ENCODE measurements at places on chromosomes 6 and 20. TPM values are rescaled to one million over a fixed set of nuclear protein-coding genes. Genes with fewer than 3 reads are reported as not detected.

DNA sequence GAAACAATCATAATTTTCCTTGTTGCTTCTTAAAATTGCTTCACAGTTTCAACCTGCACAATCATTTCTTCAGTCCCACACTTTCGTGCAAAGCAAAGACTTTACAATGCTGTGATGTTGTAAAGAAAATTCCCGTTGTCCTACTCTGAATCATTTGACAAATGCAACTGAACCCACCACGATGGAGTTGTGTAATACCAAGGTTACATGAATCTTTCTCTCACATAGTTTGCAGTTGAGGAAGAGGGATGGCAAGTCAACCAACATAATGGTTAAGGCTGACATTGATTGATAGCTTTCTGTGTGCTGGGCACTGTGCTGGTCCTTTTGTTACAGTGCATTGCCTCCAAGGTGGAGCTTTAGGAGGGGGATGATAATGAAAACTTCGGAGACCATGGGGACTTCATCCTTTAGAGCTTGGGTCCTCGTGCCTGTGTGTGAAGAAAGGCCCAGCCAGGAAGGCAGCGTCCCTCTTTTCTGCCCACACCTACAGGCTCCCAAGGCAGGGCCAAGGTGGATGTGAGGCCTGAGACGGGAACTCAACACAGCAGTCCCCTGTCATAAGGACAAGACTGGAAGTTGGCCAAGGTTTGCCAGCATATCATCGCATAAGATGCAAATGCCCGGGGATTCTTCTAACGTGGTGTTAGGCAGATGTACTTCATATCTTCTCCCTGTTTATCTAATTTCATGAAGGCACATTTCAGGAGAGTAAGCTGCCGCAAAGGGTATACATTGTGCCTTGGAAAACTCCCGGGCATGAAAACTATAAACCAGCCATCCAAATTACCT, 96.9 kb downstream of the LY86 start:
- peaks cover 4% of the 10 kb centered on the region for H3K4me1 ChIP-seq
- no peak overlapping the region for H3K27ac ChIP-seq
- H3K4me3 ChIP-seq, result no peak overlapping the region
- no peaks in the 10 kb centered on the region for H3K27me3 ChIP-seq

GRCh38 chr6:31538805-31539400, 2.9 kb downstream of the DDX39B start:
- H3K27ac ChIP-seq, result peak overlapping the region; percentile 94
- no peak for DNase-seq
- H3K27me3 ChIP-seq, result no peaks in the 10 kb centered on the region
- peak overlapping the region; percentile 91 for H3K4me3 ChIP-seq
- peaks cover 67% of the 10 kb centered on the region for H3K36me3 ChIP-seq
- H3K4me1 ChIP-seq, result peaks cover 47% of the 10 kb centered on the region

GRCh38 chr20:50724851-50725723, 6.3 kb upstream of the PARD6B start:
- DNase-seq, result no peak
- H3K4me3 ChIP-seq, result no peak overlapping the region
- H3K4me1 ChIP-seq, result peaks cover under 1% of the 10 kb centered on the region
- no peak overlapping the region for H3K27ac ChIP-seq

DNA sequence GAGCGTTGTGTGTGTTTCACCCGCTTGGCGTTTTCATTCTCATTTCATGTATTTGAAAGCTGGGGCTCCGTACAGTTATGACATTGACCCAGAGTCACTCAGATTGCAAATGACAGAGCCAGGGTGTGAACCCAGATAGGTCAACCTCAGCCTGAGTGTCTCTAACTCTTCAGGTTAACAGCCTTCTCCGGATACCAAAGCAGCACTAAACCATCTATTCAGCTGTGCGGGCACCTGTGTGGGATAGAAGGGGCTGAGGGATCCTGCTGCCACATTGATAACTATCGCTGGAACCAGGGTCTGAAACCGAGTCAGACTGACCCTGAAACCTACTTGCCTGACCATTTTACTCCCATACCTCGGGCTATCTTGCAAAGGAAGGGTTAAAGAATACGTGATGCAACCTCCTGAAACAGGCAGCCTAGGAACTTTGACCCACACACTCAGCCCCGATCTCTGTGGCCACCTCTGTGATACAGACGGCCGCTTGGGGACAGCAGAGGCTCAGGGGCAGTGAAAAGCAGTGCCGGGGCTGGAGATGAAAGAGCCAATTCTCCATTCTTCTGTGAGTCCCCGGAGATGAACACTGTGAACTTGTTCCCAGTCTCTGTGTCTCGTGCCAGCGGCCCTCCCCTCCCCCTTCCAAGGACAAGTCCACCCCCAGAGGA, 233.5 kb upstream of the QKI start:
- H3K36me3 ChIP-seq, result no peaks in the 10 kb centered on the region
- H3K4me1 ChIP-seq, result no peaks in the 10 kb centered on the region
- no peak for DNase-seq
- H3K4me3 ChIP-seq, result no peak overlapping the region

- H3K4me3 ChIP-seq, result no peak overlapping the region
- no peaks in the 10 kb centered on the region for H3K27me3 ChIP-seq
- H3K4me1 ChIP-seq, result peaks cover 41% of the 10 kb centered on the region
- H3K36me3 ChIP-seq, result no peaks in the 10 kb centered on the region
These were observed 54.1 kb downstream of the ATXN1 start for GRCh38 chr6:16706911-16707783.

DNA sequence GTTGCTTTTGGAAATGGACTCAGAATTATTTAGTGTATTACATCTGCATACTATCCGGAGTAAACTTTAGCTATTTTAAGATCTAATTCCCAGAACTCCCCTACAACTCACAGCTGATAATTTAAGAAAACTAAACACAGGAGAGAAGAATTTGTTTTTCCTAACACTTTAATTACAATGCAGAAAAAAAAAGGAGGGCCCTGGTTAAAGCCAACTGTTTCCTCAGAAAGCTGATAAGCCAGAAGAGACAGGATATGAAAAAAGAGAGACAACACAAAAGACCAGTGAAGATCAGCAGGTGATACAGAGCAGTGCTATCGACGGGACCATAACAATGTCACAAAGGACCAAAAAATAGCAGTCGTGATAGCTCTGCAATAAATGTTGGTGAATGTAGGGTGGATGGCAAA, 5.8 kb downstream of the IFNGR1 start:
- H3K27ac ChIP-seq, result no peak overlapping the region
- H3K27me3 ChIP-seq, result no peaks in the 10 kb centered on the region
- no peak overlapping the region for H3K4me3 ChIP-seq
- H3K4me1 ChIP-seq, result peaks cover 30% of the 10 kb centered on the region
- H3K36me3 ChIP-seq, result no peaks in the 10 kb centered on the region
- DNase-seq, result no peak

GRCh38 chr6:32912951-32913350, 27.9 kb downstream of the HLA-DMB start:
- H3K36me3 ChIP-seq, result no peaks in the 10 kb centered on the region
- no peak for DNase-seq
- H3K4me3 ChIP-seq, result no peak overlapping the region
- H3K27ac ChIP-seq, result no peak overlapping the region

DNA sequence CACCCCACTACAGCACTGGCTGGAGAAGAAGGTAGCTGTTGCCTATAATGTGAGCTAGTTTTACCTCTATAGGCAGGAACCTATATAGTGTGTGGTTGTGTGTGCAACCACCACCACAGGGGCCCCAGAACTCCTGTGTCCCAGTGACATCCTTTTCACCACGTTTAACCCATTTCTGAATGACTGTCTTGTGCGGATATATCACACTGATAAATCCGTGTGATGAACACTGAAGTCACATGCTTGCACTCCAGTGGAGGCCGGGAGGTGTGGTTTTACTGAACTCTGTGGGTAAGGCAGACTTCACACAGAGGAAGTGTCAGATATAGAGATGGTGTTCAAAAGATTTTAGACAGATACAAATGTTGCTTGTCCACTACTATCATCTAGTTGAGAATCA, 32.5 kb downstream of the SDHAF4 start:
- no peak for DNase-seq
- H3K4me3 ChIP-seq, result no peak overlapping the region
- no peaks in the 10 kb centered on the region for H3K27me3 ChIP-seq

- no peak overlapping the region for H3K27ac ChIP-seq
- H3K4me3 ChIP-seq, result no peak overlapping the region
- H3K36me3 ChIP-seq, result peaks cover 54% of the 10 kb centered on the region
- no peaks in the 10 kb centered on the region for H3K27me3 ChIP-seq
- no peaks in the 10 kb centered on the region for H3K4me1 ChIP-seq
These were observed 77.1 kb upstream of the EMILIN3 start for GRCh38 chr20:41443691-41444090.

DNA sequence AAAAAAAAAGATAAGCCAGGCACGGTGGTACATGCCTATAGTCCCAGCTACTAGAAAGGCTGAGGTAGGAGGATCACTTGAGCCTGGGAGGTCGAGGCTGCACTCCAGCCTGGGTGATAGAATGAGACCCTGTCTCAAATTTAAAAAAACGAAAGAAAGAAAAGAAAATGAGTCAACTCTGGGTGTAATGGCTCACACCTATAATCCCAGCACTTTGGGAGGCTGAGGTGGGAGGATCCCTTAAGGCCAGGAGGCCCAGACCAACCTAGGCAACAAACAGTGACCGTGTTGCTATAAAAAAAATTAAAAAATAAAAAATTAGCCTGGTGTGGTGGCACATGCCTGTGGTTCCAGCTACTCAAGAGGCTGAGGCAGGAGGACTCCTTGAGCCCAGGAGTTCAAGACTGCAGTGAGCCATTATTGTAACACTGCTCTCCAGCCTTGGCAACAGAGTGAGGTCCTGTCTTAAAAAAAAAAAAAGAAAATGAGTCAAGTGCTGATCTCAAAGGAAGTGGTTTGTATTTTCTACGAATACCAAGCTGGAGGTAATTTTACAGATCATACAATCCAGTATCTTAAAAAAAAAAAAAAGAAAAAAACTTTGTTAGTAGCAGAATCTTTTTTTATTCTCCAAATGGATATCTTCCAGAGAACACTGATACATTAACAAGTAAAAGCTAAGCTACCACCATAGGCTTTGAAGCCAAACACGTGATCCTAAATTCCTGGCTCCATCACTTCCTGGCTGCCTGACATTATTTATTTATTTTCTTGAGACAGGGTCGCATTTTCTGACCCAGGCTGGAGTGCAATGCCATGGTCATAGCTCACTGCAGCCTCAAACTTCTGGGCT, 5.7 kb downstream of the COMMD7 start:
- H3K4me1 ChIP-seq, result peaks cover 59% of the 10 kb centered on the region
- H3K36me3 ChIP-seq, result no peaks in the 10 kb centered on the region

DNA sequence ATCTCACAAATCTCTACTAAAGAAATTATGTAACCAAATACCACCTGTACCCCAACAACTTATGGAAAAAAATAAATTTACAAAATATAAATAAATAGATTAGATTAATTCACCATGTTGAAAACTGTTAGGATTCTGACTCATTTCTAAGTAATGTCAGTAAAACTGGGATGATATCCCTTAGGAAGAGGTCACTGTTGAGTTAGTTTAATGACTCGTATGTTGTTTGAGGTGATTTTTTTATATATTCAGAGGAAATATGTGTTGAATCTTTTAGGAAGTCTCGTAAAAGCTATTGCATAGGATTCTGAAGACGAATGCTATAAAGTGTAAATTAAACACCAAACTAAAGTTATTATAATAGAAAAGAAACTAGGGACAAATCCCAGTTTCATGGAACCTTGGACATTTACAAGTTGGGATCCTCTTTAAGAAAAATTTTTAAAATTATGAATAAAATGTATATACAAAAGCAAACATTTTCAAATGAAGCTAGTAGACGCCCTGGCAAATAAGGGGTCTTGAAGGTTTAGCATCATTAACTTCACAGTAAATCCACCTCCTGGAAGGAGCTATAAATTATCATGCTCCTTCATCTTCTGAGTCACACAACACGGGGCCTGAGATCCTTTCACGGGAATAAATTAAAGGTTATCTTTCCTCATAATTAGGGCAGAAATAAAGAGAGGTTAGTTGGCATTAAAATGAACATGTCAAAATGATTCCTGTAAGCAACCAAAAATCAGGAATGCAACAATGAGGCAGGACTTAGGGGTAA, 37.0 kb upstream of the POU3F2 start:
- no peak for DNase-seq
- H3K36me3 ChIP-seq, result no peaks in the 10 kb centered on the region
- H3K4me1 ChIP-seq, result no peaks in the 10 kb centered on the region
- H3K27me3 ChIP-seq, result peaks cover 17% of the 10 kb centered on the region
- no peak overlapping the region for H3K4me3 ChIP-seq

DNA sequence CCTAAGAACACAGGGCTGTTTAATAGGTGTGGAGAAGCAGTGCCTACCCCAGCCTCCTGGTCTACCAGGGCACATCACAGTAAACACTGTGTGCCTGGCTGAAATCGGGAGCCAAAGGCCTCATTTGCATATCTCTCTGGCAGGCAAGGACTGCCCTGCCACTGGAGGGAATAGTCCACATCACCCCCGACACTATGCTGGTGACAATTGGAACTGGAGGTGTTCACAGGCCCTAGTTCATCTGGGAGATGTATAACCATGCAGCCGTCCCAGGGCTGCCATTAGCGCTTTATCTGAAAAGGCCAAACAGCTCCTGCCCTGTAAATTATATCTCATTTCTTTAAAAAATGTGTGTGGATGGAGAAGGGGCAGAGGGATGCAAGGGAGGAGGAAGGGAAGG, 150.3 kb downstream of the LINC00237 start:
- no peaks in the 10 kb centered on the region for H3K36me3 ChIP-seq
- no peaks in the 10 kb centered on the region for H3K27me3 ChIP-seq
- H3K4me1 ChIP-seq, result no peaks in the 10 kb centered on the region

DNA sequence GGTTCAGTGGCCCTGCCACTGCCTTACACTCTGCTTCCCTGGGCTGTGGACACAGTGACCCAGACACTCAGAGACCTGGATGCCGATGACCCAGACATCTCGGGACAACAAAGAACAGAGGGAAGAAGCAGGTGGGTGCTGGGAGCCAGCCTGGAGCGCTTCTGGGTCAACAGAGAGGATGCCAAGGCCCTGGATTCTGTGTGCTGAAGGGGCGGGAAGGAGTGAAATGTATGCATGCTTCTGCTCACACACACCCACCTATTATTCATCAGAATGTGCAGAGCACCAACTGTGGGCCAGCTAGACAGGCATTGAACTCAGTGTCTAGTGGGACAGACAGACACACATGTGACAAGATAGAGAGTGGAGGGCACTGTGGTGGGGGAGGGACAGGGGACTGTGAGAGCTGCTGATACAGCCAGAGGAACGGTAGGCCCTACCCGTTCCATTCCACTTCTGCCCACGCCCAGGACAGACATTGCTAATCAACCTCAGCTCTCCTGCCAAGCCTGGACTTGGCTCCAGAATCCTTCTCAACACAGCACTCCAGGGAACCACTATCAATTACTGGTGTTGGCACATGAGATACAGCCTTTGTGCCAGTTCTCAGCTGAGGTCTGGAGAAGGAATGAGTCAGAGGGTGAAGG, 20.2 kb downstream of the KCNK15 start:
- H3K4me1 ChIP-seq, result no peaks in the 10 kb centered on the region
- no peak overlapping the region for H3K4me3 ChIP-seq
- no peak for DNase-seq
- no peaks in the 10 kb centered on the region for H3K36me3 ChIP-seq

- H3K36me3 ChIP-seq, result no peaks in the 10 kb centered on the region
- no peak for DNase-seq
- no peak overlapping the region for H3K4me3 ChIP-seq
- H3K27me3 ChIP-seq, result peaks cover 4% of the 10 kb centered on the region
- no peaks in the 10 kb centered on the region for H3K4me1 ChIP-seq
- H3K27ac ChIP-seq, result no peak overlapping the region
These were observed 32.8 kb downstream of the CD40 start for GRCh38 chr20:46150943-46151342.

Gene MPC1
- total RNA-seq, result 17.4 TPM

Gene OR2J3
- total RNA-seq, result not detected

Gene DDX43
- total RNA-seq, result 2.2 TPM

Gene HLA-F
- 560 TPM for total RNA-seq

Gene MCHR2
- not detected for total RNA-seq

Gene ZNF334
- total RNA-seq, result 0.28 TPM
